ENCODE measurements at places on chromosomes 3 and 15.

DNA sequence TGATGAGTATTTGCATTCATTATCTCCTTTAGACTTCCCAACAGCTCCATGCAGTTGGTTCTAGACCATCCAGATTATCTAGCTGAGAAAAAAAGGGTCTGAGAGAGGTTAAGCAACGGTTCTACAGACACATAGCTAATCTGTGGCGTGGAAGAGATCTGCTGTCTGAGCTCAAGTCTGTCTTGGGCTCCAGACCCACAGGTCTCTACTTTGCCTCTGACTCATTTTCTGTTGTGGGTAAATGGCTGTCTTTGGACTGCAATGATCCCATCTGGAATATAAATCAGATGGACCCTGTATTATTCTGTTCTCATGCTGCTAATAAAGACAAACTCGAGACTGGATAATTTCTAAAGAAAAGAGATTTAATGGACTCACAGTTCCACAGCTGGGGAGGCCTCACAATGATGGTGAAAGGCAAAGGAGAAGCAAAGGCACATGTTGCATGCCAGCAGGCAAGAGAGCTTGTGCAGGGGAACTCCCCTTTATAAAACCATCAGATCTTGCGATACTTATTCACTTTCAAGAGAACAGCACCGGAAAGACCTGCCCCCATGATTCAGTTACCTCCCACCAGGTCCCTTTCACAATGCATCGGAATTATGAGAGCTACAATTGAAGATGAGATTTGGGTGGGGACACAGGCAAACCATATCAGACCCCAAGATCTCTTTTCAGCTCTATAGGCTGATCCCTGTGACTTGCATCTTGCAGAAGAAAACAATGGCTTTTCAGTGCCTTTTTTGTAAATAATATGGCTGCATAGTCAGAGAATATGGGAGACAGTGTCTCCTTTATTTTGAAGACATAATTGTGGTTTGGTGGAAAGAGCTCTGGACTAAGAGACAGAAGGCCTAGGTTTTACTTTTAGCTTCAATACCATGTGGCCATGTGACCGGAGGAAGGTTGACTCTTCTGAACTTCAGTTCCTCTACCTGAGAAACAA, 24.7 kb downstream of the CEMIP start:
- peak; percentile 9 for DNase-seq

GRCh38 chr15:38073178-38073946, 138.9 kb downstream of the TMCO5A start:
- no peak for DNase-seq

GRCh38 chr3:72595376-72595775, 252.9 kb downstream of the SHQ1 start:
- DNase-seq = no peak

GRCh38 chr3:164470471-164470870, 607.8 kb downstream of the SI start:
- DNase-seq = no peak

DNA sequence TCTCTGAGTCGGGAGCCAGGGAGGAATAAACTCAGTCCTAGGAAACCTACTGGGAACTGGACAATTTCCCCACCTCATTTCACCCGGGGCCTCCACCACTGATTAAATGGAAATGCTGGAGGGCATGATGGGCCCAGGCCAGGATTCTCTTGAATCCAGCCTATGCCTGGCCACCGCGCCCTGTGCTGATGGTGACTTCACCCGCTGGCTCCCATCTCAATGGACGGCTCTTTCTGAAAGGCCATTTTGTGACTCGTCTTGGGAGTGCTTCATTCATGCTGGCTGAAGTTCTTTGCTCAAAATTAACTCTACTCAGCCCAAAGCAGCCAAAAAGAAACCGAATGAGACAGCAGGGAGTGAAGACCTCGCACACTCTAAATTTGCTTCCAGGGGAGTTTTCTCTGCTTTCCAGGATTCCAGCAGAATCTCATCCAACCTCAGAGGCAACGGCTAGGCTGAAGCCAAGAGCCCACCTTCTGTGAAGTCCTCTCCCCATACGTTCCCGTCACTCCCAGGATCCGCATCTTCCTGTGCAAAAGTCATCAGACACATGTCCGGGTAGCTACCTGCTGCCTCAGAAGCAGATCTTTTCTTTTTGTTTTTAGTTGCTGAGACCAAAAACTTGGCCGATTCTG, 266.0 kb upstream of the ICE2 start:
- no peak for DNase-seq

GRCh38 chr3:188472336-188472735, 318.4 kb downstream of the LPP start:
- no peak for DNase-seq

- peak; percentile 61 for DNase-seq
Measured at GRCh38 chr15:40787344-40787841, 17.6 kb downstream of the C15orf62 start.

GRCh38 chr3:15434756-15435155, 7.4 kb downstream of the EAF1 start:
- no peak for DNase-seq

DNA sequence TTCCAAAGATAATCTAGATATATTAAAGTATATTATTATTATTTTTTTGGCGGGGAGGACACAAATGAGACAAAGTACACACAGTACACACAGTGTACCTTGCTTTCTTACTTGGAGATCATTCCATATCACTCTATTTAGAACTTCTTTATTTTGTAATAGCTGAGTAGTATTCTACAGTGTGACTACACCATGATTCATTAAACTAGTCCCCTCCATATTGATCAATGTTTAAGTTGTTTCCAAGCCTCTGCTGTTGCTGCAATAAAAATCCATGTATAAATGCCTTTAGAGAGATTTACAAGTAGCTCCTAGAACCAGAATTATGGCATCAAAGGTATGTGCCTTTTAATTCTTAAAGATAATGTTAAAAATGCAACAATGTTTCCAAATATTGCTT, 38.8 kb downstream of the PYGO1 start:
- no peak for DNase-seq

- peak; percentile 50 for DNase-seq
Measured at GRCh38 chr15:93047621-93048425, 41.2 kb downstream of the RGMA start.

- DNase-seq = no peak
Measured at GRCh38 chr15:71937650-71938311, 127.4 kb downstream of the NR2E3 start.

GRCh38 chr3:44932986-44933944, 42.7 kb downstream of the ZDHHC3 start:
- no peak for DNase-seq

DNA sequence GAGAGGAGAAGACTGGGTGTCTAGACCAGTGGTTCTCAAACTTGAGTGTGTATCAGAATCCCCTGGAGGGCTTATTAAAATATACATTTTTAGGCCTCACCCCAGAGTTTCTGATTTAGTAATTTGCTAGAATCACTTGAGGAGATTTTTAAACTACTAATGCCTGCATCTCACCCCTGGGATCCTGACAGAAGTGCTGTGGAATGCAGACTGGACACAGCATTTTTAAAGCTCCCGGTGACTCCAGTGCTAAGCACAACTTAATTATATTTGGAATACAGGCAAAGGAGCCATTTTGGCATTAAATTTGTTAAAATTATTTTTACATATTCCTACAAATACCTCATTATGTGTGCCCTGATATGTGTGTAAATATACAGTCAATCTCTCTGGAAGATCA, 26.7 kb upstream of the COL6A6 start:
- no peak for DNase-seq

GRCh38 chr3:11619946-11620652, 23.6 kb downstream of the VGLL4 start:
- no peak for DNase-seq

DNA sequence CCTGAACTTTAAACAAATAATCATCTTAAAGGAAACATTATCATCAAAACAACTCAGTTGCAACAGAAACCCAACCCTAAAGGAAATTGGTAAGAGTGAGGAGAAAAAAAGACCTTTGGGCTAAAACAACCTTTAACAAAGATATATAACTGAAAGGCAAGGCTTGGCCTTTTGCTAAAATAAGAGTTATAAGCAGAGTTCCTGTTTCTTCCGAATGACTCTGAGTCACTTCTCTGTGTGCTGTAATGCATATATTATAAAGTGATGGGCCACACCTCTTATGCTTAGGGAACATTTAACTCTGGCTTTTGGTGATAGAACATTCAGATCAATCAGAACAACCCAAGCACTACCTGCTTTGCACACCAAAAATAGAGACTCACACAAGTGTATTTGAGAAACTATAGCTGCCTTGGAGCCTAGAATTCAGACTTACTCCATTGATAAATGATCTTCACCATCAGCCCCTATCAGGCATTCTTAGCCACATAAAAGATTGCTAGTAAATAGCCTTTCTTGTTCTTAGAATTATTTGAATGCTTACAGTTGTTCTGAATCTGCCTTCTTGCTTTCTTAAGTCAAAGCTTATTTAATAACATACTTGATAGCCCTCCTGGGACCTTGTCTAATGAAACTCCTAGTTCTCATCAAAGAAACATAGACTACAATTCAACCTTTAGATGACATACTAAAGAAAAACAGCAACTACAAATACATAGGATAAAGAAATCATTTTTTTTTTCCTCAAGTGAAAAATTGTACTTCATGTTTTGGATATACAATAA, 294.2 kb upstream of the SEMA6D start:
- no peak for DNase-seq

DNA sequence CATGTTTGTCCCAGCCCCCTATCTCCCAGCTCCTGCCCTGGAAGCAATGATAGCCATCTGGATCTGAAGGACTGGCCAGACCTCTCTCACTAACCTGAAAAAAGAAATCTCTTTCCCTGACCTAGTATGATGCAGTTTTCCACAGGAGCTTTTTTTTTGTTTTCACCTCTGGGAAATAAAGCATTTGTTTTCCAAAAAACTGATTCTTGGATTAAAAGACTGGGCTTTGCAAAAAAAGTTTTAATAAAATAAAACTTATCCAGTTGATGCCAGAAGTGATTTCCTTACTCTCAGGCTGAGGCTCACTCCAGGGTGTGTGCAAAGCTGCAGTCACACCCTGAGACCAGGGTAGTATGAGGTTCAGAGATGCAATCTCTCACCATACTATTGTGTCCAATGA, 104.0 kb downstream of the RYK start:
- no peak for DNase-seq

DNA sequence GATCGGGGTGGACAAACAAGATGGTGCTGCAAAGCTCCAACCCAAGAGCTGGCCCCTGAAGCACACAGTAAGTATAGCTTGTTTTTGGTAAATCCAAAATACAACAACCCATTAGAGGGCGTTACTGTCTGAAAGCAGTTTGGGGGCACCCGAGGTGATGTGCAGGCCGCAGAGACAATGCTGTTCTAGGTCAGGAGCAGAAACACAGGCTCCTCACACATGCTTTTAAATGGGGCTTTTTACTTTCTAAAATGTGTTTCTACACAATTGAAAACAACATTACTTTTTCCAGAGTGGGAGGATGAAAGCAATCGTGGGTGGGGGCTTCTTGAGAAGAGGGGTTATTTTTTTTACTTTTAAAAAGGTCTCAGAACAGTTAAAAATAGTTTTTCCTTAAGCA, 1029.3 kb upstream of the CFAP20DC start:
- peak; percentile 58 for DNase-seq

DNA sequence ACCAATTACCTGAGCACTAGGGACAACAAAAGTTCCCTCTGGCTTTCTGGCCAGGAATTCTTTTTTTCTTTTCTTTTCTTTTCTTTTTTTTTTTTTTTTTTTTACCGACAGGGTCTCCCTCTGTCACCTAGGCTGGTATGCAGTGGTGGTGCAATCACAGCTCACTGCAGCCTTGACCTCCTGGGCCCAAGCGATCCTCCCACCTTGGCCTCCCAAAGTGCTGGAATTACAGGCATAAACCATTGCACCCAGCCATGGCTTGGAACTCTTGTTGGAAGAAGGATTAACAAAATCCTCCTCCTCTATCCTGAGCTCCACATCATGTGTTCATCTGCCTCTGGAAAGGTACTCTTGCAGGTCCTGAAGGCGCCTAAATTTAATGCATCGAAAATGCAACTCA, 2.9 kb upstream of the LTF start:
- DNase-seq = no peak

- no peak for DNase-seq
Measured at GRCh38 chr15:84889991-84890669, 5.7 kb downstream of the SLC28A1 start.

DNA sequence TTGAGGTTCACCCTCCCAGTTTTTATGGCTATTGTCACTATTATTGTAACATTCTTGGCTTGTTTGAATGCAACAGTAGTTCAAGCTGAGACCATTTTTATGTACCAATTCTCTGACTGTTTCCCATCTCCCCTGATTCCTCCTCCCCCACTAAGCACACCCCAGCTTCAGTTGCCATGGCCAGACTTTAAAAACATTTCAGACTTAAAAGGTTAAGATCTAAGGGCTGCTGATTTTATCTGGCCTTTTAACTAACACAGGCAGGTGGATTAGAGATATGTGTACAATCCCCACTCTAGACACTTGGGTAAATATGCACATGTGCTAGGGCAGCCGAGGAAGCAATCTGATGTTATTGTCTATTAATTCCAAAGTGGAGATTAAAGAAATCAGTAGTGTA, 386.3 kb upstream of the NR2F2 start:
- DNase-seq = no peak

DNA sequence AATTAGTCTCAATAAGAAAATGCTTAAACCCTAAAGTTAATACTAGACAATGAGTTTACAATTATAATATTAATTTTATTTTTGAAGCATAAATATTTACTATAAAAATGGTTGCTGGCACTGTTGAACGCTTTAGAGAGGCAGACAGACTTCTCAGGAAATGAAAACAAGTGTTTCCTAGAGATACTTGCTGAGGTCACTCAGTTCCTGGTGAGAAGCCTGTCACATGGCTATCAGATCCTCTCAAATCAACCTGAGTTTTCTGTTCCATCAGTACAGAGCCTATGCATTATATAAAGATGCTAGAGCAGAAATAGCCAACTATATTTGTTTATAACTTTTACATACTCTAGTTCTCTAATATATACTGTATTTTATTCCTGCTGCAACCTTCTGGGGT, 109.2 kb downstream of the MYO5A start:
- no peak for DNase-seq

DNA sequence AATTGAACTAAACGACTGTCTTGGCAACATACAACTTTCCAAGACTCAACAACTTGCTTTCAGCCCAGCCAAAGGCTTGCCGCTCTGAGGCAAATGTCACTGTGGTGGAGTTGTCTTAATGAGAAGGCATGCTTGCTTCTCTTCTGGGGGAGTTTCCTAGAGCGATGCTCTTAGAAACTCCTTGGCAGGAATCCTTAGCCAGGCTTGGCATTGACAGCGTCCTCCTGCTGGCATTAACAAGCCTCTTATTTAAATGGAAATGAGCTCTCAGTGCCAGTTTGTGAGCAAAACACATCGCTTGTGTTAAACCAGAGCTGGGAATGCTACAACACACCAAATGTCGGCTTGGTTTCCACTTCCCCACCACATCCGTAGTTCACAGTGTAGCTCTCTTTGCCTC, 265.5 kb upstream of the TPRG1 start:
- DNase-seq = no peak

- no peak for DNase-seq
Measured at GRCh38 chr15:69237718-69238117, 61.0 kb upstream of the PAQR5 start.

- DNase-seq = no peak
Measured at GRCh38 chr3:37731895-37732294, 129.8 kb upstream of the CTDSPL start.

Measured in CD4-positive, alpha-beta T cell treated with Interleukin-2 at 100 ng/mL for 4 hours (primary cell).